ENCODE measurements at places on chromosomes 2 and 18.

- no peak for DNase-seq
Measured at GRCh38 chr18:13368080-13368813, 149.7 kb downstream of the LDLRAD4 start.

DNA sequence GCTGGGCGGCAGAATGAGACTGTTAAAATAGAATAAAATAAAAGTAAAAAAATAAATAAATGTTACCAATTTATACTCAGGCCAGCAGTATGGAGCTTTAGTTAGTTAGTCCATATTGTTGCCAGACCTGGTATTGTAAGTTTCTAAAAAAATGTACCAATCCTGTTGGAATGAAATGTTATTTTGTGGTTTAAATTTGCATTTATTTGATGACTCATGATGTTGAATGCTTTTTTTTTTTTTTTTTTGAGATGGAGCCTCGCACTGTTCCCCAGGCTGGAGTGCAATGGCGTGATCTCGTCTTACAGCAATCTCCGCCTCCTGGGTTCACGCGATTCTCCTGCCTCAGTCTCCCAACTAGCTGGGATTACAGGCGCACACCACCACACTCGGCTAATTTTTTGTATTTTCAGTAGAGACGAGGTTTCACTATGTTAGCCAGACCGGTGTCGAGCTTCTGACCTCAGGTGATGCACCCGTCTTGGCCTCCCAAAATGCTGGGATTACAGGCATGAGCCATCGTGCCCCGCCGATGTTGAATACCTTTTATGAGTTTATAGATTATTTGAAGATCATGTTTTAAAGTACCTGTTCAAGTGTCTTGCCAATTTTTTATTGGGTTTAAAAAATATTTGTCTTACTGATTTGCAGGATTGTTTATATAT is 5.7 kb upstream of the PTPRN start:
- DNase-seq, result no peak

DNA sequence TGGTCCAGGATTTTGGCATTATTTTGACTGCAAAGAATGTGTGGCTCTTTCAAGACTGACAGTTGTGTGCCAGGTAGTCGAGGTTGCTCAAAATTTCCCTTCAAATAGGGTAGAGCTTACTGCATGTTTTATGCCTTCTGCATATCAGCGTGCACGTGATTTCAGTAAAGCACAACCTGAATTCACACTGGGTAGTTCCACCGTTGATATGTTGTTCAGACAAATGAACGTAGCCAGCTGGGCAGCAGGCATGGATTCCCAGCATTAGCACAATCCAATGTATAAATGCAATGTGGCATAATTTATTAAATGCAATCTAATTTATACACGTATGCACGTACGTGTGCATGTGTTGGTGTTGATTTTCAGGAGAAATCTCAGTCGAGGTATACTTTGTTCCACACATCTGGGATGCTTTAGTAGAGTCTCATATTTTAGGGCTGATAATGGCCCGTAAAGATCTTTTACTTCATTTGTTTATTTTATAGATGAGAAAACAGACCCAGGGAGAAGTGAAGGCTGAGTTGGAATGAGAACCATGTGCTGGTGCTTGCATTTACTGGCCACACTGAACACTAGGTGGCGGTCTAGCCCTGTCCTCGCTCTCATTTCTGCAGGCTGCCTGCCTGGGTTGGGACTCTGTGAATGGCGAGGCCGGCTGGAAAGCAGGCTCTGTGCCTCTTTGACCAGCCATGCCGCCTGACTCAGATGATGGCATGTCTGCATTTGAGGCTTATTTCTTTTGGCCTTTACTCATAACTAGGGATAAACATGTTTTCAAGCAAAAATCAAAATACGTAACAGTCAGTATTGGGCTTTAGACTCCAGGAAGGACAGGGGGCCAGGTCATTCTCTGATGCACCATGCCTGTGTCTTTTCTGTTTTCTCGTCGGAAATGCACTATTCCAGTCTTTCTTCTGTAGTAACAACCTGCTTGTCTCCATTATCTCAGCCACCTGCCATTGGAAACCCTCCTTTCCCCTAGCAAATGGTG is 120.4 kb downstream of the RNF144A start:
- peak; percentile 87 for DNase-seq

DNA sequence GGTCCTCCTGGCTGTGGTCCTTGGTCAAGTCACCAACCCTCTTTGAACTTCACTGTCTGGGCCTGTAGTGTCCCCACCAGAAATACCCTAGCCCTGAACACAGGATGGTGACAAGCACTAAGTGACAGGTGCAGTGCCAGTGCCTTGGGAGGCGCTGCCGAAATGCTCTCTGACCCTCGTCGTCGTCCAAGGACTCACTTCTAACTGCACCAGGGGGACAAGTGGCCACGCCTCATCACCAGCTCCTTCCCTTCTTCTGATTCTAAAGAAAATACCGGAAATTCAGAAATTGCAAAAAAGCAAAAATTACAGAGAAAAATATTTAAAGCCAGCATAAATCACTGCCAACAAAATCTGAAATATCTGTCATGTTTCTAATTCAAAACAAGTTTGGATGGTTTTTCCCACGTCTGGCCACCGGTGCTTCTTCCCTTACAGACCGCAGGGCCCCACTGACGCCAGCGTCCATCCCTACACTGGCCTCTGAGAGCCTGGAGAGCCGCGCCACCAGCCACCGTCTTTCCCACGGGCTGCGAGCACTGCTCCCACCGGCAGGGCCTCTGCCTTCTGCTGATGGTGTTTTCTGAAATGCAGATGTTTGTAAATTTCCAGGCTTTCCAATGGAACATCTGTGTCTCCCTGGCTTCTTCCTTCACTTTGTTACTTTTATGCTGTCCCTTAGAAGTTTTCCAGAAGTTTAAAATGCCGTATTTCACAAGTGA is 37.4 kb upstream of the GPC1 start:
- no peak for DNase-seq

- no peak for DNase-seq
Measured at GRCh38 chr18:8051453-8051852, 484.3 kb downstream of the PTPRM start.

DNA sequence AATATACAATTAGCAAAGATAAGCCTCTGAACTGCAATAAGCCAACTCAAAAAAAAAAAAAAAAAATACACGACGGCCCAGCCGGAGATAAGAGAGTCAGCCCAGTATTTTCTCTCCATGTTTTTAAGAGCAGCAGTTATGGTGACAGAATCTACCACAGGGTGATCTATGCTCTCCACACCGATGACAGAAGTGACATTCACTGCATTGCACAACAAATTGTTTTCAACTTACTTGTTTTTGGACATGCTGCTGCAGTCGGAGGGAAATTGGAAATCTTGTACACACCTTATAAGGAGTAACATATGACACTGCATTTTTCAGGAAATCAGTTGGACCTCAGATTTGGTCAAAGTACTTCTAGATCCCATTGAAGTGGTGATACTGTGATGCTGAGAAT is 23.3 kb upstream of the APOB start:
- DNase-seq, result no peak

GRCh38 chr2:102044235-102044896 is 52.6 kb downstream of the IL1R2 start:
- DNase-seq, result no peak

DNA sequence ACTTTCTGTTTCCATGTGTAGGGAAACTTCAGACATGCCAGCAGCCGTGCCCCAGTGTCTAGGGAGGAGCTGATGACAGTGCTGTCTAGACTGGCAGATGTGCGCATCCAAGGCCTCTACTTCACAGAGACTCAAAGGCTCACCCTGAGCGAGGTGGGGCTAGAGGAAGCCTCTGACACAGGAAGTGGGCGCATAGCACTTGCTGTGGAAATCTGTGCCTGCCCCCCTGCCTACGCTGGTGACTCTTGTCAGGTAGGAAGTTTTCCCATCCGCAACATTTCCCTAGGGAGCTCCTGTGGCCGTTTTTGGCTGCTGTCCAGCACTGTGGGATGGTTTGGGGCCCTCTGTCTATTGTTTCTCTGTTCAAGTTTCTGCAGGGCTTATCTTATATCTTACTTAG is 143.1 kb upstream of the TTC39C start:
- peak; percentile 31 for DNase-seq

GRCh38 chr2:223601932-223602666 is at the start of gene SCG2:
TSS of gene SCG2 (minus strand) at chr2:223602361. CDS start at chr2:223599282, 3,079 bp downstream.
- peak; percentile 80 for DNase-seq

- no peak for DNase-seq
Measured at GRCh38 chr2:188979187-188980114, 5.3 kb downstream of the COL3A1 start.

- no peak for DNase-seq
Measured at GRCh38 chr2:216507220-216508160, 8.8 kb downstream of the RPL37A start.

GRCh38 chr2:150410809-150411208 is 76.7 kb downstream of the RND3 start:
- DNase-seq, result no peak

GRCh38 chr2:148965623-148966437 is 72.7 kb upstream of the LYPD6B start:
- no peak for DNase-seq

DNA sequence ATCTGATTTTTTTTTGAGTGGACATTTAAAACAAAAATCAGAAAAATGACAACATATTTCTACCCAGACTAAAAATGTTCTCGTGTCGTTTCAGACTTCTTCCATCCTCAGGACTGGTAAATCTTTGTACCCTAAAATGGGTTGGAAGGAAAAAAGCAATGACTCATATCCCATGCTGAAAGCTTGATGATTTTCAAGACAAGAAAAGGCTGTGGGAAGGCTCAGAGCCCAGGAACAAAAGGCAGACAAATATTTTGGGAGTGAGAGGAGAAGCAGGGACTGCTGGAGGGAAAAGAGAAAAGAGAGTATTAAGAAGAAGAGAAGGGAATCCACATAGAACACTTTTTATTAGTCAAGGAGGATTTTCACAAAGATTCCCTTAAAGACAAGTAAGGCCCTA is 77.1 kb upstream of the CTAGE1 start:
- DNase-seq, result no peak

DNA sequence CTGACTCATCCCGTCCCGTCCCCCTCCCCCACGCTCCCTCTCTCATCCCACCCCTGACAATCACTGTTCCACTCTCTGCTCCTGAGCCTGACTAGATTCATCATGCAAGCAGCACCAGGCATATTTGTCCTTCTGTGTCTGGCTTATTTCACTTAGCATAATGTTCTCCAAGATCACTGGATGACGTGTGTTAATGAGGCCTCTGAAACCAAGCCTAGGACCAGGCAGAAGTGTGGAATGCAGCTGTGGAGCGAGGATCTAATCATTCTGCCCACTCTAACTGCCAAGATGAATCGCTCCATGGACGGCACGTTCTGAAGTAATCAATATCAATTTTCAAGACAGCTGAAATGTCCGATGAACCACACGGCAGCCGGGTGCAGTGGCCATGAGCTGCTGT is 122.4 kb upstream of the ZNF236 start:
- no peak for DNase-seq

- no peak for DNase-seq
Measured at GRCh38 chr2:54815148-54815539, 91.7 kb downstream of the EML6 start.

GRCh38 chr18:77103991-77104531 is 28.5 kb downstream of the MBP start:
- DNase-seq, result no peak

- peak; percentile 24 for DNase-seq
Measured at GRCh38 chr18:36424741-36425142, 127.2 kb downstream of the FHOD3 start.

DNA sequence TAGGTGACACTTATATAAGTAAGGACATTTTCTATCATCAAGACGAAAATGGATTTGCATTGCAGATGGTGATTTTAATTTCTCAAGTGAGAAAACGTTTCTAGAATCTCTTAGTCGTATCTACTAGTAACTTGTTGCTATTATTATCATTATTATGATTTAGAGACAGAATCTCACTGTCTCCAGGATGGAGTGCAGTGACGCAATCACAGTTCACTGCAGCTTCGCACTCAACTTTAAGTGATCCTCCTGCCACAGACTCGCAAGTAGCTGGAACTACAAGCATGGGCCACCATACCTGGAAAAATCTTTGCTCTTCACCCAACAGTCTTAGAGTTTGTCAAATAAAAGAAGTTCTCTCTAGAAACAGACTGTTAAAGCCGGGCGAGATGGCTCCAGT is 37.6 kb upstream of the DDX18 start:
- DNase-seq, result no peak

DNA sequence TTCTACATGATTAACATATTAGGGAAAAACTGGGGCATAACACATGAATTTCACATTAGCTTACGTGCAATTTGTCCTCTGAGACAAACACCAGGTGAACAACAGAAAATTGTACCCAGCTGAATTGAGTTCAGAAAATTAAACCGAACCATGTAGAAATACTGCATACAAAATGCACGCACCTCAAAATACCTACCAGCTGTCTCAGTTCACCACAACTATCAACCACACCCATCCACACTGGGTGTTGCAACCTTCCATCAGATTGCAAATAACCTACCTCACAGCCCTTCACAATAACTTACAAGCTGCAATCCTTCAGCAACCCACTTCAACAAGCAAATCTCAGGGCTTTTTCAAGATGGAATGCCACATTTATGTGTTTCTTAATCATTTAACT is 55.9 kb downstream of the UNC50 start:
- no peak for DNase-seq

GRCh38 chr18:25827228-25827627 is 263.2 kb downstream of the SS18 start:
- DNase-seq, result no peak

DNA sequence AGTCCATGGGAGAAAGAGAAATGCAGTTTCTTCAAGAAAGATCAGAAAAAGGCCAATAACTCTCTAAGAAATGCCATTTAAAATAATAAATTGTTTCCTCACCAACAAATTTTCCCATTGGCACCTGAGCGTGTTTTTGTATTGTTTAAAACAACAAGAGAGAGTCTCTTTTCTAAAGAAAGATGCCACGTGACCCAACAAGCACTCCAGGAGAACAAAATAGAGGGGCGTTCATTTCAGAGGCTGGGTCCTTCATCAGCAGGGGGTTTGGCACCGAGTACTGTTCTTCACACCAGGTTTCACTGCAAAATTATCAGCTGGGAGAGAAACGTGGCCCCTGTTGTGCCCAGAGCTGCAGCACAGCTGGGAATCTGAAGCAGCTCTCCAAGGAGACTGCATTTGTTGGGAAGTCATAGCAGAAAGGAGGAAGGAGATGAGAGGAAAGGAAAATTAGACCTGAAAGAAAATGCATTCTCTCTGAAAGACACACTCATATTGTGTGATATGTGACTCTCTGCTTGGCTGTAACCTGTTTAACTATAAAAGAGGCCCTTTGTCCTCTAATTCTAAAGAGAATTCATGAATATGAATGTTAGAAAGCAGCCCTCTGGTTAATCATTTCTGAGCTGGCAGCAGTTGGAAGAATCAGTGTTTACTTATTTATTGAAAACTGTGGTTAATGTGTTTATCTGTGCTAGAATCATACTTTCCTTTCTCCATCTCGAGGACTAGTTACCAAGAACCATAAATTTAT is 205.3 kb upstream of the CDH20 start:
- no peak for DNase-seq

GRCh38 chr18:31247574-31248199 is 70.3 kb upstream of the DSG1 start:
- DNase-seq, result no peak

GRCh38 chr2:133253793-133254192 is 314.5 kb downstream of the NCKAP5 start:
- no peak for DNase-seq

Measured in SK-N-SH (cell line).